ENCODE measurements at places on chromosomes 6 and 20. TPM values are rescaled to one million over a fixed set of nuclear protein-coding genes. Genes with fewer than 3 reads are reported as not detected.

DNA sequence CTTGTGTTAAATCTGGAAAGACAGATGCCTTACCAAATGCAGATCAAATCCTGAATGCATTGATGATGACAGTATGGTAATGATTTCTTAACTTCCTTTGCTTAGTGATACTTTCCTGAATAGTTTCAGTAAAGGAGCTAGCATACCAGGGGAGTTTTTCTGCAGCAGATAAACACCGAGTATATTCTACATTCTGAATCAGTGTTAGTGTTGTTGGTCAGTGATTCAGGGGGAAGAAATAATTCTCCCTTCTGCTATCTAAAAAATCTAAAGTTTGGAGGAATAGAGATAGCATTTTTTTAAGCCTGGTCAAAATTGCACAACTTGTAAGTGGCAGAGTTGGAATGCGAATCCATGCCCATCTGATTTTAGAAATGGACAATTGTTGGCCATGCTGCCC lies 512.2 kb upstream of the MARCKS start:
- no peaks in the 10 kb centered on the region for H3K36me3 ChIP-seq
- no peaks in the 10 kb centered on the region for H3K27me3 ChIP-seq
- no peak for DNase-seq
- H3K4me1 ChIP-seq = no peaks in the 10 kb centered on the region
- no peak overlapping the region for H3K27ac ChIP-seq

Gene CLIC5
- total RNA-seq = 99.8 TPM

Gene C6orf52
- total RNA-seq = not detected

GRCh38 chr6:5630636-5631035 lies 369.3 kb downstream of the FARS2 start:
- no peak overlapping the region for H3K4me3 ChIP-seq
- no peaks in the 10 kb centered on the region for H3K27me3 ChIP-seq
- no peak for DNase-seq
- H3K27ac ChIP-seq = no peak overlapping the region

DNA sequence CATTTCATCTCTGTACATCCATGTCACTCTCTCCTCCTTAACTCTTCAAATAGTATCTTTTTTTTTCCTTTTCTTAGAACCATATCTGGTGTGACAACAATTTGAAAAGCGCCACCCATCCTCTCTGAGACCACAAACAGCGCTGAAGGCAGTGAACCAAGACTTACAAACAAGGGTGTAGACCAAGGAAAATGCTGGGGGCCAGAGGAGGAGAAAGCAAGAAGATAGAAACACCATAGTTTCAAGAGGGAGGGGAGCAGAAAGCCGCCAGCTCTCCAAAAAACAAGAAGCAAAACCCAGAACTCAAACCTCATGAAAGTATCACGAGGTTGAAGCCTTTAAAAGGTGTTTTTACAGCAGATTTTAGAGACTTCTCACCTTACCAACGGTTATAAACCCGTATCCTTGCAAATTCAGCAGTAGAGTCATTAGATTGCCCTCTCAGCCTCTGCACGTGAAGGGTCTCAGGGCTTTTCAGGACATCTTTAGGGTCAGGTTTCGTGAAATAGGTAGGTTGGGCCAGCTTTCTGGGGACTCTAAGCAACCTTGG lies 13.3 kb upstream of the RIPOR2 start:
- H3K4me3 ChIP-seq = no peak overlapping the region
- no peaks in the 10 kb centered on the region for H3K27me3 ChIP-seq
- no peaks in the 10 kb centered on the region for H3K36me3 ChIP-seq
- DNase-seq = no peak
- H3K4me1 ChIP-seq = no peaks in the 10 kb centered on the region

Gene STX16
- total RNA-seq = 26.1 TPM

Gene RNF144B
- 8.1 TPM for total RNA-seq

GRCh38 chr6:97174471-97174870 lies 108.5 kb downstream of the MMS22L start:
- H3K27ac ChIP-seq = no peak overlapping the region
- DNase-seq = no peak
- no peak overlapping the region for H3K4me3 ChIP-seq
- no peaks in the 10 kb centered on the region for H3K4me1 ChIP-seq
- H3K27me3 ChIP-seq = no peaks in the 10 kb centered on the region

- DNase-seq = no peak
- no peaks in the 10 kb centered on the region for H3K27me3 ChIP-seq
- H3K4me3 ChIP-seq = no peak overlapping the region
- peaks cover 23% of the 10 kb centered on the region for H3K36me3 ChIP-seq
Measured at GRCh38 chr20:36493051-36493800, 48.1 kb upstream of the MYL9 start.

DNA sequence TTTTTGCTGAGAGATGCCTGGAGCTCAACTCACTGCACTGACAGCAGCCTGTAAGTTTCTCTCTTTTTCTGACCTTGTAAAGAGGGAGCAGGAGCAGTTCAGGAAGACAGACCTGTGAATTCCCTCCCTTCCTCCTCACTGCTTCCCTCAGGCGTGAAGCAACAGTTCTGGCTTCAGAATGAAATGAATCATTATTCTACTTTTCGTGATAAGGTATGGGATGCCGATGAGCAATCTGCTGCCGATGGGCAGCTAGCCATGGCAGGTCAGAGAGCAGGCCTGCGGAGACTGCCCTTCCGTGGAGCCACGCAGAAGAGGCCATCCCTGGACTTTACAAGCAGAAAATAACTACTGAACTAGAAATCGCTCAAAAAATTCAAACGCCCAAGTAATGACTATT lies 426.5 kb upstream of the RNF217 start:
- no peak overlapping the region for H3K4me3 ChIP-seq
- no peaks in the 10 kb centered on the region for H3K4me1 ChIP-seq
- no peaks in the 10 kb centered on the region for H3K36me3 ChIP-seq
- no peak overlapping the region for H3K27ac ChIP-seq
- H3K27me3 ChIP-seq = no peaks in the 10 kb centered on the region

Gene HCRTR2
- not detected for total RNA-seq

DNA sequence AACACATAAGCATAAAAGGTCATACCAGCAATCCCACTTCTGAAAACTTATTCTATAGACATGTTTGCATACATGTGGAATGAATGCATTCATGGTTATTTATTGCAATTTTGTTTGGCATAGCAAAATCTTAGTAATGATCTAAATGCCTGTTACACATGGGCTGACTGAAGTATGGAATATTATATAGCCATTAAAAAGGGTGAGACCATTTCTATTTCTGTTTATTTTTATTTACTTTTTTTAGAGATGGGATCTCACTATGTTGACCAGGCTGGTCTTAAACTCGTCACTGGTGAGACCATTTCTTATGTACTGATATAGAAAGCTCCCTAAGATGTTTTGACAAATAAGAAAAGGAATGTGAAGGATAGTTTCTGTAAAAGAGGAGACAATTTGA lies 14.3 kb upstream of the SCRT2 start:
- H3K27ac ChIP-seq = no peak overlapping the region
- no peaks in the 10 kb centered on the region for H3K36me3 ChIP-seq
- no peak overlapping the region for H3K4me3 ChIP-seq

All from right atrium auricular region (tissue), 2 donors.